ENCODE measurements at places on chromosomes 2 and 18.

DNA sequence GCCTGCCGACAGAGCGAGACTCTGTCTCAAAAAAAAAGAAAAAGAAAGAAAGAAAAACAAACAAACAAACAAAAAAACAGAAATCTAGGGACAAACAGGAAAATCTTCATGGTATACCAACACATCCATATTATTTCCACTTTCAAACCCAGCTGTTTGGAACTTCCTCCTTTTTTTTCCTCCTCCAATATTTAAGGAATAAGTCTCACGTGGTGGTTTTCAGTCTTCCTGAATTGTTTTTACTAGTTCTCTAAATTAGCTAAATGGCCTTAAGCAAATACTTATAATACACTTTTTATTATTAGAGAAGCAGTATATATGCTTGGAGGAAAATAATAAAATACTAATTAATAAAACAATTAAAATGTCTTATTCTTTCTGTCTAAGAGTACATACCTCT is 48.7 kb upstream of the GLS start:
- no peak for DNase-seq

DNA sequence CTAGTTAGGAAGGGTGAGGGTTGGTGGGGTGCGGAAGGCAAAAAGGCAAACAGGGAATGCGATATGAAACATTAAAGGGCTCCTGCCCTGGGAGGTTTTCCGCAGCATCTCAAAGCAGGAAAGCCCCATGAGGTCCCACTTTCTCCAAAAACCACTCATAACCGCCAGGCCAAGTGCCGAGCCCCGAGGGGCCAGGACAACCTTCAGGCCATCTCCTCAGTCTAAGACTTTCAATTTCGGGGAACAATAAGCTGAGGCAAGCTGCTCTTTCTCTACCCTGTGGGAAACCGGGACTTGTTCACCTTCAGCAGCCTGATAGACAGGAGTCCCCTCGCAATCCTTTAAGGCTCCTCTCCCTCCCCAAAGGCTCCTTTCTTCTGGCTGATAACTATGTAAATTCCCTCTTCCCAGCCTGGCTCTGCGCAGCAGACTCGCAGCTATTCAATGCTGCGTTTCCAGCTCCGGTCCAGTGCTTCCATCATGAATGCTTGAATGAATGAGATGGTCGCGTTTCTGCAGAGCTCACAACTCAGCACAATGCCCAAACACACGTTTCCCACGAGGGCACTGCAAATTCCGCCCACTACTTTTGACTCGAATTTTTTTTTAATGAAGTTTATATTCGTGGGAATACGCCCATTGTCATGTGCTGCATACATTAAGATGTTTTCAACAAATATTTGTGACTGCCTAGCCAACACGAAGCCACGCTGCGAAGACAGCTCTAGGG is 1.4 kb downstream of the LAMA1 start:
- DNase-seq = no peak

DNA sequence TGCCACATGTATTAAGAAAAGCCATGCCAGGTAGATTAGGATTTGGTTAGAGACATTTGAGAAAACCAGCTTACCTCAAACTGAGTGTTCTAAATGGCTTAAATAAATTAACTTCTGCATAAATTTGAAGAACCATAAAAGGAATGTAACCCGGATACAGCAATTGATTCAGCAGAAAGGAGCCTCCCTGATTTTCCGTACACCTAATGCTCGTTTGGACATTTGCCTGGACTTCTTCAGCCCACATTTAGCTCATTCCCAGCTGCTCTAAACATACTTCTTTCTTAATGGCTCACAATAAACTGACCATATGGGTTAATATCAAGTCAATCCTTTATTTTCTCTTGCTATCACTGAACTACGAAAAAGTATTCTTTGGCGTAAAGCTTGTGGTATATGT is 392.4 kb downstream of the ZNF516 start:
- no peak for DNase-seq

DNA sequence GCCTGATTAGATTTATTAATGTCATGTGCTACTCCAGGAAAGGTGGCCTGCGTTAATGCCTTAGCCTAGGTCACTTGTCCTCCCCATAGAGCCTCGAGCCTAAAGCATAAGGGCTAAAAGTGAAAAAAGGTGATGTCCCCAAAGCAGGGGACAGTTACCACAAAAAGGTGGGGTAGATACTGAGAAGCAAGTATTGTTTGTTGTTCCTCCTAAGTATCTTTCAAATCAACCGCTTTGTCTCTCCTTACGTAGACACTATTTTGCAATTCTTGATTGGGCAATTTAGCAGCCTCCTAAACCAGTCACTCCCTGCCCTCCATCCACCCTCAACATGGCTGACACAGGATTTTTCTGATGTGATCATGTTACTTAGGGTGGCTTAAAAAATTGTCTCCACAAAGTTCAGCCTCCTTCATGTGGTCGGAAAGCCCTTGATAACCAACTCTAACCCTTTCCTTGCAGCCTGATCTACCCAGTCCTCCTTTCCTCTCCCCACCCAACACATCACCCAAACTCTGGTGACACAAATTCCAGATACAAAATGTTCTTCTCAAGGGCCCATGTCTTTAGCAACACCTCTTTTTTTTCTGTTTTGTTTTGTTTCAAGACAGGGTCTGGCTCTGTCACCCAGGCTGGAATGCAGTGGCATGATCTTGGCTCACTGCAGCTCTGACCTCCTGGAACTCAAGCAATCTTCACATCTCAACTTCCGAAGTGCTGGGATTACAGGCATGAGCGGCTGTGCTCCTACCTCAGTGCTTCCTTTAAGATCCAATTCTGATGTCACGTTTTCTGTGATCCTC is 6.9 kb downstream of the INHA start:
- no peak for DNase-seq

DNA sequence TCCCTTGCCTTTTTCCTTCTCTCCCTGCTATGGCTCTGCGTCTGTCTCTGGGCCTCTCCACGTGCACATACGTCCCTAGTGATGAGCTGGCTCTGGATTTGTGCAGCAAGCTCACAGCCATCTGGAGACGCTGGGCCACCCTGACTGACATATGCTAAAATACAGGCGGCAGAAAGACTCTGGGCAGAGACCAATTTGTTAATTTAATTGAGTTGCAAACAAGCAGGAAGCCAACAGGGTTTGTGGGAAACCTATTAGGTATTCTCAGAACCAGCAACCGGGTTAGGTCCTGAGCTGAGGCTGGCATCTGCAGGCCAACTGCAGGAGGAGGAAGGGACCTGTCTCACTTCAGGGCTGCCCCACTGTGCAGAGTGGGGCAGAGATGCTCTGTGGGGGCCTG is 53.5 kb upstream of the SMAD2 start:
- DNase-seq = no peak

DNA sequence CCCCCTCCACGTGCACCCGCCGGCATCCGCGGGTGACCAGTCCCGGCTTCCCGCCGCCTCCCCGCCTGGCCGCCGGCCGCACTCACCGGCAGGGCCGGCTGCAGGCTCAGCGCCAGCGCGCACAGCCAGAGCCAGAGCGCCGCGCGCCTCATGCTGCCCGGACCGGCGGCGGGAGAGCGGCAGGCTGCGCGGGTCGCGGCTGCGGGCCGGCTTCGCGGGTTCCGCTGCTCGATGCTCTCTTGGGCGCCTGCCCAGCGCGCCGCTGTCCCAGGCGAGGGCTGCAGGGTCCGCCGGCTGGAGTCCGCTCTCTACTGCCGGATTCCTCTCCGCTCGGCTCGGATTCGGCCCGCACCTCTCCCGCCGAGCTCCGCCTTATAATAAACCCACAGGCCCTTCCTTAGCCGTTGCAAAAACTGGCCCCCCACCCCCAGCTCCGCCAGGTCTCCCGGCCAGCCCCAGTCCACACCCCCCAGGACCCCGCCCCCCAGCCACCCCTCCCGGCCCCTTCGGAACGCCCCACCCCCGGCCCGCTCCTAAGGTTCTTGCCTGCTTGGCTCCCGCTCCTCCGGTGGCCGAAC is at the start of gene SDC1:
TSS of gene SDC1 (minus strand) at position 415 of the 578 bp plus-strand sequence. CDS start at position 152, 263 bp downstream.
- peak; percentile 80 for DNase-seq

DNA sequence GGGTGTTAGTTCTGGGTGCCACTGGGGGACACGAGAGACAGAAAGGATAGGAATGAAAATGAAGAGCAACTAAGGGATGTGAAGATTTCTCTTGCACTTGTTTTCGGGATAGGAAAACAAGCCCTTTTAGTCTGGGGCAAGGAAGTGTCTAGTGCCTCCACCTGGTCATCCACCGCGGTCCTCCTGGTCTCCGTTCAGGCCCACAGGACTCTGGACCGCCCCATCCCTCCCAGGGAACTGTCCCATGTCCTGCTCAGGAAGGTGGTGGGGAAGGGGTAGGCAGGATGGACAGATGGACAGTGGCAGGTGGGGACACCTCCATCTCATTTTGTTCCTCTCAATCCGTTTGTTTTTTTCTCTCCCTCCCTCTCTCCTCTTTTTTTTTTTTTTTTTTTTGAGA is 45.9 kb downstream of the AGAP1 start:
- DNase-seq = no peak

DNA sequence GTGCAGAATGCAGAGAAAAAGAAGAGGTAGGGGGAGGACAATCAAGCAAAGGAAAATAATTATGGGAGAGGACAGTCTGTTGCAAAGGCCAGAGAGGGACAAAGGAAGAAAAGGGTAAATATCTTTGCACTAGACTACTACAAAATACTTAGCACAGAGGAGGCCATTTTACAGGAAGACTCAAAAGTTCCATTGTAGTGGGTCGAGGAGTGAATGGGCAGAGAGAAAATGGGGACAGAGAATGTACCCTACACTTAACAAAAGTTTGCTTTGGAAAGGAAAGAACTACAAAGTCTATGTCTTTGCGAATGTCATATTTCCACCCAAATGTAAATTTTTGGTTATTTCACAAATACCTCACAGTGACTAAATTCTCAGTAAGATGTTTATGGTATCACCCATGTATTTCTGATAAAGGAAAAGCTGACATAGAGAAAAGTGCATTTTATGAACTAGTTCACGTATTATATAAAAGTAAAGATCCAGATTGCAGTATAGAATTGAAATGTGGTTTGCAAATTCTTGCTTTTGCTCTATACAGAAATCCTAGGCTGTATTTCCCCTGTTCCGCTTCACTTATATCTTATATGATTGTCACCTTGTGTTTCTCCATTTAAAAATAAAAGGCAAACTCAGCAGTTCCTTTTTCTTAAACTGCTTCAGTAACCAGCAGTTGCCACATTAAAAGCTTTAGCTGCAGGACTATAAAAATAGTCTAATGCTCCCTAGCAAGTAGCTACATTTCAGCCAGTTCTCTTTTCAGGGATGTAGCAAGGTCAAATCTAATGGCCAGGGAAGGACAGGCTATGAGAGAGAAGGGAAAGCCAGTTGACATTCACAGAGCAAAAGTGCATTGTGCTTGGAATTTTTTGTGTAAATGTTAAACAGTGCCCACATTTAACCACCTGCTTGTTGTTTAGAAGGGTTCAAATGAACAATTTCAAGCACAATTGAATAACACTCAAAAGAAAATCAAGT is 79.7 kb upstream of the CYTIP start:
- DNase-seq = no peak

DNA sequence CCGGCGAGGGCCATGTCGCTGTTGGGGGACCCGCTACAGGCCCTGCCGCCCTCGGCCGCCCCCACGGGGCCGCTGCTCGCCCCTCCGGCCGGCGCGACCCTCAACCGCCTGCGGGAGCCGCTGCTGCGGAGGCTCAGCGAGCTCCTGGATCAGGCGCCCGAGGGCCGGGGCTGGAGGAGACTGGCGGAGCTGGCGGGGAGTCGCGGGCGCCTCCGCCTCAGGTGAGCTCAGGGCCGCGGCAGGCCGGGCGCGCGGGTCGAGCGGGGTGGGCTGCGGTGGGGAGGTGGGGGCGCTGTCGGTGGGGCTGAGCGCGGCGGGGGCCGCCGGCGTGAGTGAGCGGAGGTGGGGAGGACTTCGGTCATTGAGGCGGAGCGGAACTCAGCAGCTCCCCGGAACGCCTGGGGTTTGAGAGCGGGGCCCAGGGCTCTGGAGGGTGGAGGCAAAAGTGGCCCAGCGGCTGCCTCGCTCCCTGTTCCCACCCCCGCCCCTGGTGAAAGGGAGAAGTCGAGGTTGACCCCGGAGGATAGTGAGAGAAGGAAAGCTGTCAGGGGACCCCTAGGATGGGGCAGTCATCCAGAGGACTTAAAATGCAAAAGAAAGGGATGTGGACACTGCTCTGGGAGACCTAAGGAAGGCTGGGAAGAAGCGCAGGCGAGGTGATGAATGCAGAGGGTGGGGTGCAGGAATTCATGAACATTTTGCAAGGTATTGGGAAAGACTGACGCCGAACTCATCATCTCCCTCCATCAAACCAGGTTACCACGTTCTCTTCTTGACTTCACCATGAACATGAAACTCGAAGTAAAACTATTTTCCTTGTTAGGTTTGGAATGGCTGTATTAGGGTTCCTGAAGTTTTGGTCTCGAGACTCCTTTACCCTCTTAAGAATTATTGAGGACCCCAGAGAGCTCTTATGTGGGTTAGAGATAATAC is 633 bp downstream of the MALT1 start:
- DNase-seq = peak; percentile 68

DNA sequence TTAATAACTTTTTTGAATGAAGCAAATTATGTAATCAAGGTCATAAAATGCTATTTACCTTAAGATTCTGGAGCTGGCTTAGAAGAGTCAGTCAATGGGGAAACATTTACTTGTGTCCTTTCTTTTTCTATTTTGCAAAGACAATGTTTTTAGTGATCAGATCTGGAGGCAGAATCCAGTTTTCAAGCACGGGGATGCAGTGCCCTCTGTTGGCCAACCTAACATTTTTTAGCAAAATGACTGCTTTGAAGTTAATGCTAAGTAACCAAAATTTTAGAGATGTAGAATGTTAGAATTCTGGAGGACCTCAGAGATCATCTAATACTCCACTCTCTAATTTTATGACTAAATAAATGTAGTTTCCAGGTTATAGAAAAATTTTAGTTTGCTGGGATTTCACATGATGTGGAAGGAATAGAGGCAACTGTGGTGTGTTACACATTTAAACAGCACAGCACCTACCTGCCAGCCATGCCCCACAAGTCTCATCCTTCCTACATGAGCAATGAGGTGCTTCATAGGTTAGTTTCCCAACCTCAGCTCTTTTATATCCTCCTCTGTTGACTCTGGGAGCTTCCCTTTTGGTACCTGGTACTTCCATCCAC is 23.6 kb upstream of the SLC9A4 start:
- peak; percentile 15 for DNase-seq

GRCh38 chr2:56505885-56506284 is 322.1 kb downstream of the CCDC85A start:
- DNase-seq = no peak

GRCh38 chr2:62587592-62587991 is 81.6 kb upstream of the TMEM17 start:
- DNase-seq = no peak

- DNase-seq = no peak
These were observed 12.9 kb downstream of the FHL2 start for GRCh38 chr2:105385731-105386540.

- DNase-seq = no peak
These were observed 213.6 kb downstream of the ATAD2B start for GRCh38 chr2:23713351-23713750.

Data from foreskin keratinocyte (primary cell).